SK-N-SH treated with all-trans-retinoic acid at 6 μM for 48 hours (cell line): ENCODE measurements at places on chromosomes 16 and 17.

DNA sequence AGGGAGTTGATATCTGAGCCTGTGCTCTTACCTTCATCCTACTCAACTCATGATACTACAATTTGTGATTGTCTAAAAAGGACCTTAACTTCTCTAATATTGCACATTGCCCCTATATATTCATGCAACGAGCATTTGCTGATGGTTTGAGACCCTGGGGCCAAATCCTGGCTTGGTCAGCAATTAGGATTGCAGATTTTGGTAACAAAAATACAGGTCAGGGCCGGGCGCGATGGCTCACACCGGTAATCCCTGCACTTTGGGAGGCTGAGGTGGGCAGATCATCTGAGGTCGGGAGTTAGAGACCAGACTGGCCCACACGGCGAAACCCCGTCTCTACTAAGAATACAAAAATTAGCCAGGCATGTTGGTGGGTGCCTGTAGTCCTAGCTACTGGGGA is 35.4 kb upstream of the HAPSTR1 start:
- ATAC-seq = no peak

DNA sequence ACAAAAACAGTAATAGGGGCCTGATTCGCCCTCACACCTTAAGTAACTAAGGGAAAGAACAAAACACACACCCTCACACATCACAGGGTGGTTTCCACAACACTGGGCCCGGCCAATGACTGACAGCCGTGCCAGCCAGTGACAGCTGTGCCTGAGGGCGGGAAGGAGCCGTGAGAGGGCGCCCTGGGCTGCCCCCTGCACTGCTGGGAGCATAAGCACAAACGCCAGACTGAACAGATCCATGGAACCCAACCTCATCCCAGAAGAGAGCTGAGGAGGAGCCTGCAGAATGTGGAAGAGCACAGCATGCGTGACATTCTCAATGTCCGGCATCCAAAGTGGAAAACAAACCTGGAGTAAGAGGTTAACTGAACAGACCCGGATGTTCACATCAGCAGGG is 16.0 kb downstream of the CSNK1D start:
- ATAC-seq = peak; percentile 64

- ATAC-seq = no peak
Observed at GRCh38 chr16:50684823-50685461, 3.8 kb upstream of the SNX20 start.

- no peak for ATAC-seq
Observed at GRCh38 chr17:42704837-42705494, 22.6 kb downstream of the CNTNAP1 start.

- no peak for ATAC-seq
Observed at GRCh38 chr17:28474111-28474531, 677 bp downstream of the SLC13A2 start.

GRCh38 chr16:81008505-81008789 is 1.4 kb downstream of the CENPN start:
- ATAC-seq = no peak

GRCh38 chr16:71255721-71256120 is 25.2 kb upstream of the HYDIN start:
- no peak for ATAC-seq

DNA sequence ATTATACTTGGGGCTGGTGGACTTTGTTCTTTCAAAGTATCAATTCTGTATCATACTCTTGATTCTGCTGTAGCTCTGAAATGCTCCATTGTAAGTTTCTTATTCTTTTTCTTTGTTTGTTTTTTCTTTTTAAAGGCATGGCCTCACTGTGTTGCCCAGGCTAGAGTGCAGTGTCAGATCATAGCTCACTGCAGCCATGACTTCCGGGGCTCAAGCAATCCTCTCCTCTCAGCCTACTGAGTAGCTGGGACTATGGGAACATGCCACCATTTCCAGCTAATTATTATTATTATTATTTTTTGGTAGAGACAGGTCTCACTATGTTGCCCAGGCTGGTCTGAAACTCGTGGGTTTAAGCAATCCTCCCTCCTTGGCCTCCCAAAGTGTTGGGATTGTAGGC is 38.9 kb upstream of the METTL9 start:
- ATAC-seq = no peak

DNA sequence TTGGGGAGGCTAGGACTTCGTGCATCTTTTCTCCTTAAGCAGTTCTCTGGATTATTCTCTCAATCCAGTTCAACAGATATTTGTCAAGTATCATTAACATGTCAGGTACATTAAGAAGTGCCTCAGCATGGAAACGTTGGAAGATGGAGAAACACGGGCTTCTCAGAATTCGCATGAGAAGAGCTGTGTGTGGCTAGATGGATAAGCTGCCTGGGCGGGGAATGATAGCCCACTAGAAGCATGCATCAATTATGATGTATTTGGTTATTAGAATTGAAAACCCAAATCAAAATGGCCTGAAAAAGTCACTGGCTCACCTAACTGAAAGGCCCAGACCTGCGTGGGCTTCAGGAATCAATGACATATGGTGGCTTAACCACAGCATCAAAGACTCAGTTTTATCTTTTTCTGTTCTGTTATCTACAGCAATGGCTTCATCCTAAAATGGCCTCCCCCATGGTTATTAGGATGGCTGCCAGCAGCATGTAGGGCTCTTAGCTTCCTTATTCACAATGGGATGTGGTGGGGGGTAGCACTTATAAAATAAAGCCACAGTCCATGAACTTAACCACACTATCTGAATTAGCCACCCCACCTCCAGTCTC is 43.9 kb downstream of the MMD start:
- no peak for ATAC-seq

- peak; percentile 64 for ATAC-seq
Observed at GRCh38 chr16:8173111-8173644, 417.1 kb downstream of the TMEM114 start.

DNA sequence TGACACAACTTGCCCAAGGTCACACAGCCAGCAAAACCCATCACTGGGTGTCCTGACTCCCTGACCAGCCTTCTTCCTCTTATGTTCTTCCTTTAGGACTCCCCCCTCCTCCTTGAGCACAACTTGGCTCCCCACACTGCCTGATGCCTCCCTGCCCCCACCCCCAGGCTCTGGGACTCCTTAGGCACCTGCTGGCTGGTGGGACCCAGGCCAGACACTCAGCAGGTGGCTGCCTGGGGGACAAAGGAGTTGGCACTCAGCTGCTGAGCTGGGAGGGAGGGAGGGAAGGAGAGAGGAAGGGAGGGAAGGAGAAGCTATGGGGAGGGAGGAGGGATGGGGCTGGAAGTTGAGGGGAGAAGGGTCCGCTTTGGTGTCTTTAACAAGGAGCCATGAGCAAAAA is 8.0 kb downstream of the SEZ6 start:
- no peak for ATAC-seq

DNA sequence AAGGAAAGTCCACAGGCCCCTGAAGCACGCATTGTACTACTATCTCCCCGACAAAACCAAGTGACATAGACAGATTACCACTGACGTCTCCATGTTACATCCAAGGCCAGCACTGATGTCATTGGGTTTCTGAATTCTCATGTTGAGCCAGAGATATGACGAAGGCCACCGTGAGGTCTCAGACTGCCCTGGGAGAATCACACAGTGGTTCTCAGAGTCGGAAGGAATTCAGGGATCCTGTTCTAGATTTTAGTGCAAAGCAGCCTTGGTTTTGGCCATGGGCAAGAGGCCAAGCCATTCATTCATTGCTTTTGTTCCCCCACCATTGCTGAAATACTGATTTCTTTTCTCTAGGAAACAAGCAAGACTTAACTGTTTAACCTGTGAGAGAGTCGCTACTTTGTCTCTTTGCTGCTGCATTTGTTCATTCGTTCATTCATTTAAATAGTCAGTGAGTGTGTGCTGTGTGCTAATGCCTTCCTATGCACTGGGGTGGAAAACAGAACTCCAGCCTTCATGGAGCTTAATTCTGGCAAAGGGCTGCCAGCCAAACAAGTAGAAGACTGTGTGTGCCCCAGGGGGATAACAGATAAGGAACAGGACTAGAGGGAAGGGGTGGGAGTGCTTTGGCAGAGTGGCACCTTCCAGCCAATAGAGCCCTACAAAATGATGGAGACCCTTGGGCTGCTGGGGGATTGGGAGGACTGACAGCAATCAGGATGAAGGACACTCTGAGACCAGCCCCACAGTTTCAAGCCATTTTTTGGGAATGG is 222.3 kb downstream of the MSI2 start:
- ATAC-seq = no peak

DNA sequence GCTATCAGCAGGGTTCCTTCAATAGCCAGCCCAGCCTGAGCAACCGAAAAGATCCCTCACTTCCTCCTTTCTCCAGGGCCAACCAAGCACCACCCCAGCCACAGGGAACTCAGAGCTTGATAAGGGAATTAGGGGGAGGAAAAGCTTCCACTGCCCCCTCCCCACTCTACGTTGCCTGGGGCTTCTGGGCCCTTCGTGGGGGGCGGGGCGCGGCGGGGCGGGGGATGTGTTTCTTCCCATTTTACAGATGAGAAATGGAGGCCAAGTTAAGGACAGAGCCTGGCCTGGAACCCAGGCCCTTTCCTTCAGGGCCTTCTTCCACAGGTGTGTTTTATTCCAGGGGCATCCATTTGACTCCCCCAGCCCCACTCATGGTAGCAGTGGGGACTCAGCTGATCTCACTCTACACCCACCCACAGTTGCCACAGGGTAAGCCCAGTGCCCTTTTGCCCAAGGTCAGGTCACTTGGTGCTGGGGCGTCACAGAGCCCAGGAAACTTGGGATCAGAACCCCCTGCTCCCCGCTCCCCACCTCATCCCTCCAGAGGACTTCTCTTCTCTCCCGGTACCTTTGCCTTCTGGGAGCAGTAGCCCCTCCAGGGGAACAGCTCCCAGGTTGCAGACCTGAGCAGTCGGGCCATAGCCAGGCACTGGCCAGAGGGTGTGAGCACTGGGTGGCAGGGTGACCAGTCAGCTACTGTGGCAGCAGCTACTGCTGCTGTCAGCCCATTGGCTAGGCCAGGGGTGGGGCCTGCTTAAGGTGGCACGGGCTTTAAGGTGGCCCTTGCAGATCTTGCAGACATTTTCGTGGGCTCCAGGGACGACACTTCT is at the start of gene LDHD:
Gene LDHD, minus strand, starts transcription at position 700 of the 830 bp plus-strand sequence. Its CDS starts 60 bp downstream, at position 640.
- peak; percentile 89 for ATAC-seq

GRCh38 chr17:70107441-70107840 is 32.4 kb downstream of the KCNJ16 start:
- ATAC-seq = no peak

- ATAC-seq = no peak
Observed at GRCh38 chr17:35130392-35130791, 9.0 kb downstream of the FNDC8 start.

DNA sequence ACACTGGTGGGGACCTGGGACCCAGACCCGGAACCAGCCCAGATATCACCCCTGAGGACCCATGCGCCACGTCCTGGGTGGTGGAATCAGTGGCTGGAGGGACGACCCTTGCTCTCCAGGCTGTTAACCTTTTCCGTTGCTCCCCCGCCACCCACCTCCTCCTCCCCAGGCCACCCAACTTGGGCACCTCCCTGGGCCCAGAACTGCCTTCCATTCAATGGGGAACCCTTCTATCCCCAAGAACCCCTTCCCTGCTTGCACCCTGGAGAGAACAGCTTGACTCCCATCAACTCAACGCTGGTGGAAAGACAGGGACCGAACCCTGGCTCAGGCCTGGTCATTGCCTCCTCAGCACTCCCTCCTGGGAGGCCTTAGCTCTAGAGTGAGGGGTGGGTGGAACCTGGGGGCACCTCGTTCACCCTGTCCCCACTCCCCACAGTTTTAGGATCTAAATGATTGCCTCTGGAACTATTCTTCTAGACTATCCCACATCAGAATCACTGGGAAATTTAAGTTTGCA is 5.7 kb upstream of the IL32 start:
- no peak for ATAC-seq

DNA sequence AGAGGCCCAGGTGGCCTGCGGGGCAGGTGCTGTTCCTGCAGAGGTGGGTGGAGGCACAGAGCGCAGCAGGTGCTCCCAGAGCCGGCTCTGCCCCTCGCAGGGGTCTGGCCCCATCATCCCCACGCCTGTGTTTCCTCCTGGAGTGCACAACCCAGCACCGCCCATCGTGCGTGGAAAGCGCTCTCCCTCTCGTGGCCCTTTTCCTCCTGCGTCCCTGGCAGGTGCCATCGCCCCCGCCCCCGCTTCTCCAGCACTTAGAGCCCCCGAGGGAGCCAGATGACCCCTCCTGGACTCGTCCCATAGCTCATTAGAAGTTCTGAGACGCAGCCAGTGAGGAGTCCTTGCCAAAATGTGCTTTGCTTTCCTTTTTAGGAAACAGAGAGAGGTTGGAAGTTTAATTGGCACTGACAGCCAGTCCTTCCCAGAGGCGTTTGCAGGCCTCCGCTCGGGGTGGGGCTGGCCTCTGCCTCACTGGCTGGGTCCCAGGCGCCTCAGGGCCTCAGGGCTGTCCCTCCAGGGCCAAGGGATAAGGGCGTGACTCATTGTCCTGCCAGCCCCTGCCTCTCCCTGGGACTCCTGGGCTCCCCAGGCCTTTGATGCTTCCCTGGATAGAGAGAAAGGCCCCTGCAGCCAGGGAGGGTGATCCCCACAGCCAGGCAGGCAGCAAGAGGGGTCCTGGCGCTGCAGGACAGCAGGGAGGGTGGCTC is 32.2 kb upstream of the CHMP6 start:
- peak; percentile 91 for ATAC-seq

DNA sequence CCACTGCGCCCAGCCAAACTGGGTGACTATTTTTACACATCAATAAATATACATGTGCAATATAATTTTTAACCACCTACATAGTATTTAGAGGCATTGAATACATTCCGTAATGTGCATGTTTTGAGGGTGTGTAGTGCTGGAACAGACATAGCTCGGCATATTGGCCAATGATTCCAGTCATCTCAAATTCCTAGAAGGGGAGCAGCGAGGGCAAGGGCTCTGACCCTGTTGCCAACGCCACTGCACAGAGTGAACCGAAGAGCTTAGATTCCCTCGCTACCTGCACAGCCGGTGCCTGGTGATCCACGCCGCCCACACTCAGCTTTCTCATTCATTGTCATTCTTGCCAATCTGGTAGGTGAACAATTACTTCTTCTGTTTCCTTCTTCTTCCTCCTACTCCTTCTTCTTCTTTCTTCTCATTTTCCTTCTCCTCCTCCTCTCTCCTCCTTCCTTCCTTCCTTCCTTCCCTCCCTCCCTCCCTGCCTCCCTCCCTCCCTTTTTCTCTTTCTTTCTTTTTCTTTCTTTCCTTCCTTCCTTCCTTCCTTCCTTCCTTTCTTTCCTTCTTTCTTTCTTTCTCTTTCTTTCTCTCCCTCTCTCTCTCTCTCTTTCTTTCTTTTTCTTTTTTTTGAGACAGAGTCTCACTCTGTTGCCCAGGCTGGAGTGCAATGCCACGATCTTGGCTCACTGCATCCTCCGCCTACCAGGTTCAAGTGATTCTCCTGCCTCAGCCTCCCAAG is 26.3 kb upstream of the ATP2A3 start:
- ATAC-seq = no peak

- peak; percentile 63 for ATAC-seq
Observed at GRCh38 chr17:17354560-17355349, 51.6 kb downstream of the NT5M start.

- ATAC-seq = no peak
Observed at GRCh38 chr16:87598431-87598830, 3.9 kb upstream of the JPH3 start.

GRCh38 chr17:75589919-75590303 is 2.3 kb downstream of the MYO15B start:
- no peak for ATAC-seq
